ENCODE measurements at places on chromosomes 7 and 10.

DNA sequence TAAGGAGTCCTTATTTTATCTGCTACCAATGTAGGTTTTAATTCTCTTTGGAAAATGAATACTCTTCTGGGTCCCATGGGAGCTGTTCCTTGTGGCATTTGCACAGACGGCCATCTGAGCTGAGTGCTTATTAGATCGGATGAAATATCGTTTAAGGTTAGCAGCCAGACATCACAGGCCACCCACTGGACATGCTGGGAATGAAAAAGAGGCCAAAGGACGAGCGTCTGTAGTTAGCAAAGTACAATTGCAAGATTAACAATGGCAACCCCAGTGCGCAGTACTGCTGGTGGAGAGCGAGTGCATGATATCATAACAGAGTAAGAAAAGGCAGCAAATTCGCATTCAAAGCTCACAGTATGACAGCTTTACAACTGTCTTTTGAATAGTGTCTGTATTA, 28.3 kb upstream of the CREB5 start:
- DNase-seq, result peak; percentile 75

DNA sequence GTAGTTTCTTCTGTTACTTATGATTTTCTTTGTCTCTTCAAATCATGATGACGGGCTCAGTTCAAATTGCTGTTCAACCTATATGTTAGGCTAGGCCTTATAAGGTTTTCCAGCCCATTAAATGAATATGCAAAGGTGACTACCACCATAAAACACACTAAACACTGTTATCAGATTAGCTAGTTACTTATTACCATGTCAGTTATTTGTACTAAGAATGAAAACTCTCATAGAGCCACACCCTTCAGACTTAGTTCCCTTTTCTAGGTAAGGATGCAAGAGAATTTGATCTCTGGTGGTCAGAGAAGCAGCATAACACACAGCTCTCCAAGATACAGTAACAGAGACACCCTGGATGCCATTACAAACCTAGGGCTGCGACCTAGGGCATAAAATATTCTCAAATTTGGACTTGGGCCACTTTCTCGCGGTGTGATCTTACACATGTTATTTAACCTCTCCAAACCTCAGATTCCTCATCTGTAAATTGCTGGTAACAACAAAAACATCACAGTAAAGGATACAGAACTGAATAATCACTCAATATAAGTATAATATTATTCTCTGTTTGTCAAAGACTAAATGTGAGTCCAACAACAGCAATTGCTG, 35.6 kb downstream of the ANKMY2 start:
- DNase-seq, result no peak

- no peak for DNase-seq
Observed at GRCh38 chr7:85221796-85222195, 34.9 kb upstream of the SEMA3D start.

GRCh38 chr7:29314148-29314547, 119.6 kb downstream of the CHN2 start:
- no peak for DNase-seq

GRCh38 chr10:117132751-117133231, 5.3 kb downstream of the VAX1 start:
- no peak for DNase-seq

DNA sequence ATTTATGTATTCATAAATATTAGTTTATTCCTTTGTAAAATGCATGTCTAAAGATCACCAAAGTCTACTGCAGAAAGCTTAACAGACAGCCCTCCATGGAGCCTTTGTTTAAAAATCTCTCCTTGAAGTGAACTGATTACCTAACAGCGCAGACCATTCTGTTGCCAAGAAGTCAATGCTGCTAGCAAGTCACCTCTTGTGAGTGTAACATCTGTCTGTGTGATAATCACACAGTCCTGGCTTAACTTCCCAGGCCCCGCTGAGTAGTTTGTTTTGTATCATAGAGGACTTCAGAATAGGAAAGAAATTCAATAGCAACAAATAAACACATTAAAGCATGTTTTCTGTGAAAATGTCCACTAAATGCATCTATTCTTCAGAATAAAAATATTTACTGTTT, 435.3 kb upstream of the IGFBP3 start:
- peak; percentile 57 for DNase-seq

DNA sequence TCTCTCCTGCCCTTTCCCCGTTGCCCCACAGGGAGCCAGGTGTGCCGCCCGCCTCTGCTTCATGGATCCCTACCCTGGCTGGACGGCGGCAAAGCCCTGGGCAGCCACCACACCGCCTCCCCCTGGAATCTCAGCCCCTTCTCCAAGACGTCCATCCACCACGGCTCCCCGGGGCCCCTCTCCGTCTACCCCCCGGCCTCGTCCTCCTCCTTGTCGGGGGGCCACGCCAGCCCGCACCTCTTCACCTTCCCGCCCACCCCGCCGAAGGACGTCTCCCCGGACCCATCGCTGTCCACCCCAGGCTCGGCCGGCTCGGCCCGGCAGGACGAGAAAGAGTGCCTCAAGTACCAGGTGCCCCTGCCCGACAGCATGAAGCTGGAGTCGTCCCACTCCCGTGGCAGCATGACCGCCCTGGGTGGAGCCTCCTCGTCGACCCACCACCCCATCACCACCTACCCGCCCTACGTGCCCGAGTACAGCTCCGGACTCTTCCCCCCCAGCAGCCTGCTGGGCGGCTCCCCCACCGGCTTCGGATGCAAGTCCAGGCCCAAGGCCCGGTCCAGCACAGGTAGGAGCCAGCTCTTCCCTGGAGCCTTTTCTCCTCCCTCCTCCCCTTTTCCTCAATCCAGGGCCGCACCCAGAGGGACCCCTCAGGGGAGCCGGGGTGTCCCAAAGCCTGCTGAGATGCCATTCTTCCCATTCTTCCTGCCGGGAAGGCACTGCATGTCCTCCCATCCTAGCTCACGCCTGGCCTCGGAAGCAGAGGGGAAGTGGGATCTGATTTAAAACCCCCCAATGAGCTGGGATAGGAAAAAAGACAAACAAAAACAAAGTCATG, 4.0 kb downstream of the GATA3 start:
- DNase-seq, result no peak

Measured in NCI-H524 (cell line).